CD4-positive, alpha-beta memory T cell (primary cell): ENCODE measurements at places on chromosomes 4 and X. TPM values are rescaled to one million over a fixed set of nuclear protein-coding genes. Genes with fewer than 3 reads are reported as not detected.

- no peak for DNase-seq
Observed at GRCh38 chr4:150230561-150230960, 152.3 kb downstream of the DCLK2 start.

The RBMXL3 gene
- polyA plus RNA-seq: not detected

DNA sequence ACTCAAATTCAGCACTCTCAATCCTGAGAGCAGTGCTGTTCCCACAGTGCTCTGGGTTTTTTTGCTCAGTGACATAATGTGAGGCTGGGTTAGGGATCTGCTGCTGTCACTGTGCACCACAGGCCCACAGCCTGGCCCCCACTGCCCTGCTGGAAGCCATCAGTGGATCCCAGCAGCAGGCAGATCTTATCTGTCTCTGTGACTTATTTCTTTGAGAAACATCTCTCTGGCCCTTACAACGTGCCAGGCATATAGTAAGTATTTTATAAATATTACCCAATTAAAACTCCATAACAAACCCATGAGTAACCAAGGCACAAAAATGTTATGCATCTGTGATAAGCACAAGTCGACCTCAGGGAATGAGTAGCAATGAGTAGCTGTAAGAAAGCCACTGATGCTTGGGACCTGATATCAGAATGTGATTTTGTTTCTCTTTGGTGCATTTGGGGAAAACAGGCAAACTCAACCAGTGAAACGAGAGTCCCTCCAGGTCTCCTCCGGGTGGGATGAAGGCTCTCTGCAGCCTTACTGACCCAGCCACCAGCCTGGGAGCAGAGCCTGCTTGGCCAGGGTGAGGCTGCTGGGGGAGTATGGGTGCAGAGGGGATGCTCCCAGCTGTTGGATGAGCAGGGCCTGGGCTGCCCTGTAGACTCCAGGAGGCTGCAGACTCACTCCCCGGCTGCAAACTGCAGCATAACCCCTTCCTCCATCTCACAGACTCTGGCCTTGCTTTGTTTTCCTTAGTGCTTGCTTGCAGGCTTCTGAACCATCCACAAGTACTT lies 172.7 kb upstream of the LNX1 start:
- no peak for DNase-seq

The AGTR2 gene
- not detected for polyA plus RNA-seq

GRCh38 chr4:110164251-110164650 lies 34.2 kb downstream of the ELOVL6 start:
- no peak for DNase-seq

The GUCY1A1 gene
- polyA plus RNA-seq: not detected
